Ovary (tissue), 10 donors: ENCODE measurements at places on chromosomes 1 and 21. TPM values are rescaled to one million over a fixed set of nuclear protein-coding genes. Genes with fewer than 3 reads are reported as not detected.

The SLC35F3 gene
- total RNA-seq, result 0.25 TPM

The CYP4B1 gene
- total RNA-seq, result 7.9 TPM

The TMPRSS2 gene
- 1.7 TPM for total RNA-seq

The PRELP gene
- total RNA-seq, result 119 TPM

The DISC1 gene
- total RNA-seq, result 21.9 TPM

The NR5A2 gene
- 2.3 TPM for total RNA-seq

The PPM1J gene
- 2.1 TPM for total RNA-seq

The DNAJC6 gene
- 1.8 TPM for total RNA-seq
